ENCODE measurements at places on chromosomes 6 and 20.

DNA sequence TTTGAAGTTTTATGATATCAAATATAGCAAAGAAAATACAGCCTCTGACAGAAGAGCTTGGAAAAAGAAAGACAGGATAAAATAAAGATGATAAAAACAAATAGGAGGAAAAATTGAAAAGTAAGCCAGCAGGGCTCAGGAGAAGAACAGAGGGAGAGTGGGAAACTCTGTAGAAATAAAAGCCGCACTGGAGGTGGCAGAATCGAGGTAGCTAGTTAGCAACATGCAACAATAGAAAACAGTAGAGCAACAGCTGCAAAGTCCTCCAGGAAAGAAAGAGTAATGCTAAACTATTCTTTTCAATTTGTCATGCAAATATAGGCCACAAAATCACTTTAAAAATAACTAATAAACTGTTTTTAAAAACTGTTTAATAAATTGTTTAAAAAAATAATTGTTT, 28.8 kb downstream of the HBS1L start:
- no peak for DNase-seq

GRCh38 chr6:38131527-38131965, 312.0 kb downstream of the ZFAND3 start:
- DNase-seq: no peak

- DNase-seq: no peak
These were observed 5.1 kb downstream of the TP53RK start for GRCh38 chr20:46683939-46684750.

GRCh38 chr6:155079985-155080452, 84.9 kb downstream of the TIAM2 start:
- no peak for DNase-seq

- no peak for DNase-seq
These were observed 209.8 kb downstream of the SOD2 start for GRCh38 chr6:159483259-159483658.

- no peak for DNase-seq
These were observed at the start of gene SYCP2L for GRCh38 chr6:10886691-10887502. TSS of gene SYCP2L (plus strand) at chr6:10887052. CDS start at chr6:10887127, 75 bp downstream.

DNA sequence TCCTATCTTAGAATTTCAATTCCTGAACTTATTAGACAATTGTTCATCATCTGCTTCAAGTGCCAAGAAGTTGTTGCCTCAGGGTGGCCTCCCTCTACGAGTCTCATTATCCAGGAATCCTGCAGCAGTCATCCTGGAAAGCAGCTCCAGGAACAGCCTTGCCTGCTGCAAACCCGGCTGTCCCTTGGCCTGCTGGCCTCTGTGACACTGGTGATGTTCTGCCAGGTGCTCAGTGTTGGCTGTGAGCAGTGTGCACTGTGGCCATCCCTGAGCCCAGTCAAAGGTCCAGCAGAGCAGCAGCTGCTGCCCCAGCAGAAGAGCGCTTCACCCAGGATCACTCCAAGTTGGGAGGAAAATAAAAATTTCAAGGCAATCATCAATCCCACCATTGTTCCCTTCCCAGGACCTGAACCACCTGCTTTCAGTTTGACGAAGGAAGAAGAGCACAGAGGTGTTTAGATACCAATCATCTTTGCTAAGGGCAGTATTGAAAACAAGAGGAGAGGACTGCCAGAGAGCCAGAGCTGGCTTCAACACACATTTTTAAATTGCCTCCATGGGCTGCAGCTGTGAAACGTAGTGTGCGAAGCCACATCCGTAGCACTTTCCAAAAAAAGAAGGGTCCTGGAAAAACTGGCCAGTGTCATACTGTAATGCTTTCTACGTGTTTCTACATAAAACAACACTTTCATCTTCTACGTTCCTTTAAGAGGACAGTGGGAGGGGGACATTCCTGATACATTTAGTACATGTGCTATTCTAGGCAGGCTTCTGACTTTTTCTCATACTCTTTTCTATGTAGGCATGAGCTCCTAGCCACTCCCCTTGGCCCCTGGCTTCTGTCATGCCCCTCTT, 7.2 kb upstream of the FAM50B start:
- DNase-seq: no peak

DNA sequence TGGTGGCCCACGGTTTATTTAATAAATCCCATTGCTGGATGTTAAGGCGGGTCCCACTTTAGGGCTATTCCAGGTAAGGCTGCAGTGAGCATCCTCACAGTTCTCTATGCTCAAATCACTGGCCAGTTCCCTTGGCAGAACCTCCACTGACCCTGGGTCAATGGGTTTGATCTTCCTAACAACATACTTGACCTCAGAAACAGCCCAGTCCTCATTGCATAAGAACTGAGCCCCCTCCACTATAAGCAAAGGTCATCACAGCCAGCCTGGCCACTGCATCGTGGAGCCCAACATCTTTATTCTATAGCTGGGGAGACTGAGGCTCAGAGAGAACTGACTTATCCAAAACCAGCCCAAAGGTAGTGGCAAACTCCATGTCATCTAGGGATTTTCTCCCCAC, 4.3 kb upstream of the BPIFB1 start:
- DNase-seq: no peak

DNA sequence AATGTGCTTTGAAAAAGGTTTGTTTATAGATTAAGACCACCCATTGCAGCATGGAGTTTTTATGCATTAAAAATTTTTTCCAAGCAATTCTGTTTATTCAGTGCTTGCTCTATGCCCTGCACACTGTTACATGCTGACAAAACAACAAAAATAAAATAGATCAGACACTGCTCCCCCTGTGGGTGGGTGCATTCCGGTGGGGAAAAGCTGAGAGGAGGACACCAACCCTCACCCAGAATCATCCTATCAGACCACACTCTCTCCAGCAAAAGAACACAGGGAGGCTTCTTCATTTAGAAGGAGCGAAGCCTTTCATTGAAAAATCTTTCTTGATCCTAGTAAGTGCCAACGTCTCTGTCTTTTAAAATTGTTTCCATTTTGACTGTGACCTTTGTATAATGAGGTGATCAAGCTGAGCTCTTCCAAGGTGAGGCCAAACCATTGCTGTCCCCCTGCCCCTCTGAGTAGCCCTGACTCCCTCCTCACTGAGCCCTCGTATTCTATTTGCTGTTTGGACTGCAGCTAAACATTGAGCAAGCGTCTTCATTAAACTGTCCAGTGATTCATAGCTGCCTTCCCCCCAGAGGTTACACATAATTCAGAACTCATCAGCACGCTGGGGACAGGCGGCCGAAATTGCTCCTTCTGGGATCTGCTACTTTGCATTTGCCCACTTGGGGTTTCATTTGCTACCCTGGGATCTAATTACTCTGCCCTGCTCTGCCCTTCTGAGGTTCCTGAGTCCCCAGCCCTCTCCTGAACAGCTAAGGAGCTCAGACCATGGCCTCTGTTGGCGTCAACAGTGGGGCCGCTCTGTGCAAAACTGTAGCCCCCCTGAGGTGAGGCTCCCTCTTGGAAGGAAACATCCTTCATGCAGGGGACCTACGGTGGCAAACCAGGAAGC, 102.4 kb downstream of the F13A1 start:
- DNase-seq: no peak

DNA sequence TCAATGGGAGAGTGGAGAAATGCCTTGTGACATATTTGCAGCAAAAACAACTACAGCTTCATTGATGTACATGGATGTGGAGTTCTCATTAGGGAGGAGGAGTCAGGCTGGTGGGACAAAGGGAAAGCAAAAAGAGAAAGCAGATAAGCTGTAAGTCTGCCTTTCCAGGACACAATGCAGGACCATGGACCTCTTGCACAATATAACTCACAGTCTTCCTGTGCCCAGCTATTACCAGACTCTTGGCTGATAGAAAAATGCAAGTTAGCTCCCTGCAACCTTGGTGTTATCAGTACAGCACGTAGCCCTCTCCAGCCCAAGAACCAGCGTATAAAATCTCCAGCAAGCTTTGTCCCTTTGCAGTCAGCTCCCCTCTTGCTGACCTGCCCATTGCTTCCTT, 232.3 kb downstream of the NFATC2 start:
- no peak for DNase-seq

DNA sequence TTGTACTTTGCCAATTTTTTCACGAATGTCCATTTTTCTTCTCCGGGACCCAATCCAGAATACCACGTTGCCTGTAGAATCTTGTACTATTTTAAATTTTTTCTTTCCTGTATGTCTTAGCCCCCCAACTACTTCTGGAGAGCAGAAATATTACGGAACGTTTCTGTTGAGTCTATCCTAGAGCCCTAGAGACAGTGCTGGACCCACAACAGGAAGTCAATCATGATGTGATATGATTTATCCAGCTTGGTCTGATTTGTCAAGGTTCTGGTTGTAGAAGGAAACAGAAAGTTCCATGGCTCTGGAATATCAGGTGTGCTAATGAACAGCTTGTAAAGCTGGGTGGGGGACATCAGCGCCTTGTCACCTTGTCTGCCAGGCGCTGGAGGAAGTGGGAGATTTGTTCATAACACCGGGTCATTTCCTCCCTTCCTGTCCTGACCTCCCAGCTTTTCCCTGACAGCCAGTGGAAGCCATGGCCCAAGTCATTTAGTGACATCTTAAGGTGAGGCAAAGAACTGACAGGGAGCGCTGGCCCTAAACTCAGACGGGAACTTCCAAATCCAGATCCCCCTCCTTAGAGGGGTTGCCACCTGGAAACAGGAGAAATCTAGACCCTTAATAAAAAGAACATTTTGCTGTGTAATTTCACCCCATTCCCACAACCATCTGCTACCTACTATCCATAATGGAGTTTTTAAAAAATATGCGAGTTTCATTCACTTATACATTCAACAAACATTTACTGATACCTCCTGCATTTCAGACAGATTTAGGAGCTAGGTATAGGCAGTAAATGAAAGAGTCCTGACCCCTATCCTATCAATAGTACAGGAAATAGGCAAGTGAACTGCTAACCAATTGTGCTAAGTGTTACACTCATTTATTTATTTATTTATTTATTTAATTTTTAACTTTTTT, 130.5 kb downstream of the ZFP64 start:
- DNase-seq: no peak

DNA sequence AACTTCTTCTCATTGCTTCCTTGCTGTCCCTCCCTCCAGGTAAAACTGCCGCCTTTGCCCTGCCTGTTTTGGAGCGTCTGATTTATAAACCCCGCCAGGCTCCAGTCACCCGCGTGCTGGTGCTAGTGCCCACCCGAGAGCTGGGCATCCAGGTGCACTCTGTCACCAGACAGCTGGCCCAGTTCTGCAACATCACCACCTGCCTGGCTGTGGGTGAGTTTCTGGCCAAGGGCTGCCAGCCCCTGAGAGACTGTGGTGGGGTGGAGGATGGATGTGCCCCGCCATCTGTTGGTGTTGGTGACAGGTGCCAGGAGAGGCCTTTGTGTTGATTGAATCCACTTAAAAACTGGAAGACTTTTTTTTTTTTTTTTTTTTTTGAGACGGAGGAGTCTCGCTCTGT, 9.5 kb downstream of the DDX27 start:
- no peak for DNase-seq

- no peak for DNase-seq
These were observed 128.7 kb upstream of the VGLL2 start for GRCh38 chr6:117136702-117137101.

DNA sequence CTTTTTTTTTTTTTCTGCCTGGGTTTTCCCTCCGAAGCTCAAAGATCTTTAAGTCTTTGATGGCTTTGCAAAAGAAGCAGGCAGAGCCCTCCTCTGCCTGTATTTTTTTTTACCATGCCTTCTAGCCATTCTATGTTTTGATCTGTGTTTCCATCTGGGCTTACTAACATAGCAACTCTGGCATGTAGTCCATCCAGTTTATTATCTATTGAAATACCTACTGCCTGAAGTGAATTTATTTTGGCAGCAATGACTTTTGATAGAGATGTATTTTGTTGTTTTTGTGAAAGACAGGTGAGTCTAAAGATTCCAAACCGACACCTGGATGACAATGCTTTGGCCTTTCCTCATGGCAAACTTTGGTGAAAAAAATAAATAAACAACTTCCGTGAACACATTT, 1157.7 kb upstream of the MAP3K7 start:
- no peak for DNase-seq

GRCh38 chr6:106823732-106824351, 150.7 kb downstream of the CD24 start:
- no peak for DNase-seq

DNA sequence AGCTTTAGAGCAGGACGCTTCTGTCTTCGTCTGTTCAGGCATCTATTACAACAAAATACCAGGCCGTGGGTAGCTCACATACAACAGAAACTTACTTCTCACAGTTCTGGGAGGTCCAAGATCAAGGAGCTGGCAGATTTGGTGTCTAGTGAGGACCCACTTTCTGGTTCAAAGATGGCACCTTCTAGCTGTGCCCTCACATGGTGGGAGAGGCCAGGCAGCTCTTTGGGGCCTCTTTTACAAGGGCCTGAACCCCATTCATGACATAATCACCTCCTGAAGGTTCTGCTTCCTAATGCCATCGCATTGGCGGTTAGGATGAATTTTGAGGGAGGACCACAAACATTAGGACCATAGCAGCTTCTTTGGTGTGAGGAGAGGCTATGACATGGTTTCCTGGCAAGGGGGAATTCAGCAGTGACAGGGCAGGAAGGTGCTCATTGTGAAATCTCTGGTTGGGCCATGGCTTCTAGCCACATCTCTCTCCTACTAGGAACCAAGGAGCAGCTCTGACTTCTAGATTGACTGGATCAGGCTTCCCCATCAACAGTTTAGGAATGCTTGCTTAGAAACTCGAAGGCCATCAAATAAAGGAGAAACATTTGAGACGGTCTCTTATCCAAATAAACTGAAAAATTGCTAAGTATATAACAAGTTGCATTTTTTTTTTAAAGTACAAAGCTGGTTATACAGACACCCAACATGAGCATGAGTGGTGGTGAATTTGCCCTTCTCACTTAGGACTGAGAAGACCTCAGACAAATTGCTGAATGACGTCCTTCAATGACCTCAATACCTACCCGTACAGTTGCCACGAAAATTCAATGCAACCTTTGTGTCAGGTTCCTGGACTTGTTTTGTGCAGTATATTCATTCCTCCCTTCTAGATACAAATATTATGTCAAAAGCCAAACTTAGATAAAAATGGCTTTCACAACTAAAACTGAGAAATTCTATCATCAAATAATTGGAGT, 140.7 kb downstream of the ZDHHC14 start:
- DNase-seq: no peak

DNA sequence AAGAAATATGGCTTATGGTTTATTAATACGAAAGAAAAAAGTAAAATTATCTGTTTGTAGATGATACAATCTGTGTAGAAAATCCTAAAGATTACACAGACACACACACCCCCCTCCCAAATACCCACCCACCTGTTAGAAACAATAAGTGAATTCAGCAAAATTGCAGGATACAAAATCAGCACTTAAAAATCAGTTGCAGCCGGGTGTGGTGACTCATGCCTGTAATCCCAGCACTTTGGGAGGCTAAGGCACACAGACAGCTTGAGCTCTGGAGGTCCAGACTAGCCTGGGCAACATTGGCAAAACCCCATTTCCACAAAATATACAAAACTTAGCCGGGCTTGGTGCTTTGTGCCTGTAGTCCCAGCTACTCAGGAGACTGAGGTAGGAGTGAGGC, 42.3 kb downstream of the NINL start:
- no peak for DNase-seq

GRCh38 chr6:22886650-22887581, 317.6 kb downstream of the HDGFL1 start:
- DNase-seq: no peak

DNA sequence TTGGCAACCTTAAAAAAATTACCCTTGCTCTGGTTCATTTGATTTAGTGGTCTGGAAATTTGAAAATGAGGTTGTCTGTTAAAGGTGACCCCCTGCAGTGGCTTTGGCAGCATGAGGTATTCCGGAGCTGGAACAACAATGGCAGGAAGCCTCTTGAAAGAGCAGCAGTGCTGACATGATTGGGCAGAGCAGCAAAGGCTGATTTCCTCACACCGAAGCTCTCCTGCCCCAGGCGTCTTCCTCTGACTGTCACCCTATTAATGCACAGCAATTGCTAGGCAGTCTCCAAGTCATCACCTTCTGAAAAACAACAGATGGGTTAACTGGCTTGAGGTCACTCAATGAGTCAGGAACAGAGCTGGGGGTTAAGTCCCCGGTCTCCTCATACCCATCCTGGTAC, 241.8 kb upstream of the MMS22L start:
- DNase-seq: no peak

Data from effector memory CD4-positive, alpha-beta T cell (primary cell).